ENCODE measurements at places on chromosomes 6 and 20.

- peak; percentile 56 for ATAC-seq
Observed at GRCh38 chr6:138492113-138492512, 7.2 kb downstream of the NHSL1 start.

DNA sequence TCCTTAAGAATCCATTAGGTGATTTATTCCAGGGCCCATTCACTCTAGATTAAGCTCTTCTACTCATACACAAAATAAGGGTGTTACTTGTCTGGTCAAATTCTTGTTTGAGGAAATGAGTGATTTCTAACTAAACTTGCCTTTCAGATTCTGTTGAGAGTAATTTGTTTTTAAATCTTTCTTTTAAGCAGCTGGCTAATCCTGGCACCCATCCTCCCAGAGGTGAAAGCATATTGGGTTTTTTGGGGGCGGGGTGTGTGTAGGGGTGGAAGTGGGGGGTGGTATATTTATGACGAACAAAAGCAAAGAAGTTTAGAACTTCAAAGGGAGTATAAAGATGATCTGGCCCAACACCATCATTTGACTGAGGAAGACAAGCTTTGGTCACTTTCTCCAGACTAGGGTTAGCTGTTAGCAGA is 94.7 kb downstream of the RTN4IP1 start:
- ATAC-seq: no peak

DNA sequence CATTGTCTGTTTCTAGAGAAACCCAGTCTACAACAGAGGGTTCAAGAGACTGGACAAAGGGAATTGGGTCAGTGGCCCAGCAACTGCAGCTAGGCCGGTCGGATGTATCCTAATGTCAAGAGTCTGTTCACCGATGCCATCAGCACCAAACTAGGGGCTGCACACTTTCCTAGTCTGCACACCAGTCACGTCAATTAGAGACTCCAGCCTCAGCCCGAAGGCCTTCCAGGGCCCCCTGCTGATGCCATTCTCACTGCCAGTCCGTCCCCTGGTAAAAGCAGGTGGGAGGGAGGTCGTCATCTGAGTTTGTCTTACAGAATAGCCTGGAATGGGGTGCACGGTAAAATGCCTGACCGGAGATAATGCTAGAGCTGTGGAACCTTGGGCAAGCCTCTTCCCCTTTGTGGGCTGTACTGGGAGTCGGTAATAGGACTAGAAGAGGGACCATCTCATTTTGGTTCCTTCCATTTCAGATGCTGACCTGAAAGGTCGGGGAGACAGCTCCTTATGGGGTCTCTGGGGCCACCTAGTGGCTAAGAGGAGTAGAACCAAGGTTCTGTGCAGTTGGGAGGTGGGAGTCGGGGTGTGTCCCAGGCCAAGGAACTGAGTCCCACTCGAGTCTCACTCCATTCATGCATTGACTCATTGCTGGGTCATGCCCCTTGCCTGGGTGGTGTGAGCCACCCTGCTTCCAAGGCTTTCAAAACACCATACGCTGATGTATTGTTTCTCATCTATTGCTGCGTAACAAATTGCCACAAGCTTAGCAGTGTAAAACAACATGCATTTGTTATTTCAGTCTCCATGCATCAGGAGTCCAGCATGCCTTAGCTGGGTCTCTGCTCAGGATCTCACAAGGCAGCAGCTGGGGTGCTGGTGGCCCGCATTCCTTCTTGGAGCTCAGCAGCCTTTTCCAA is 5.1 kb downstream of the SOX12 start:
- peak; percentile 12 for ATAC-seq

- ATAC-seq: no peak
Observed at GRCh38 chr6:100678027-100678426, 203.1 kb downstream of the ASCC3 start.

DNA sequence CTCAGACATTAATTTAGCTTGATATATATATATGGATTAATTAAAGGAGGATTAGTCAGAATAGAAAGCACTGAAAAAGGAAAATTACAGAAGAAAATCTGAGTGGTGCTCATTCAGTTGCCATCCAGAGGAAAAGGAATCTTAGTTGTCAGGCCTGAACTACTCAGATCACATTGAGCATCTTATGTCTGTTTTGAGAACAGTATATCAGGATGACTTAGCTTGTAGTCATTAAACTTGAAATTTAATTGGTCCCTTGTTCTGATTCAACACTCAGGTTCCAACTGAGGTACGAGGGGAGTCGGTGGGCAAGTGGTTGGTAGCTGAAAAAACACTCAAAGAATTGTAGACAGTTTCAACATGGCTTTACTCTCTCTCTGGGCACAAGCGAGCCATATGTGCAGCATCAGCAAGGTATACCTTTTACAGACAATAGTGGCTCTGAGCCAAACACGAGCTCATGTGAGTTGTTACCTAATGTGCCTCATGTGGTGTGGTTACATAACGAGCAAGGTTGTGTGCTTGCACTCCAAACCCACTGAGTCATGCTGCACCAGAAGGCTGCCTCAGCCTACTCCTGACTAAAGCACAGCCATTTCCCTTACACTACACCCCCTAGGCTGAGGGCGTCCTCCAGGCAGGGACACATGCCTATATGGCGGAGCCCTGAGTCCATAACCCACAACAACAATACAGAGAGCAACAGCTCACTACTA is 73.0 kb upstream of the HMGN3 start:
- ATAC-seq: no peak

GRCh38 chr6:144007478-144008119 is 460 bp downstream of the PLAGL1 start:
- peak; percentile 72 for ATAC-seq

- ATAC-seq: no peak
Observed at GRCh38 chr6:85130743-85131142, 319.1 kb upstream of the NT5E start.

- ATAC-seq: no peak
Observed at GRCh38 chr20:8097307-8097706, 34.8 kb upstream of the PLCB1 start.

- ATAC-seq: no peak
Observed at GRCh38 chr6:64505312-64505711, 869.7 kb downstream of the PHF3 start.

GRCh38 chr6:1686117-1687098 is 76.7 kb downstream of the FOXC1 start:
- ATAC-seq: no peak

GRCh38 chr20:59141818-59142581 is 21.6 kb upstream of the ZNF831 start:
- no peak for ATAC-seq

DNA sequence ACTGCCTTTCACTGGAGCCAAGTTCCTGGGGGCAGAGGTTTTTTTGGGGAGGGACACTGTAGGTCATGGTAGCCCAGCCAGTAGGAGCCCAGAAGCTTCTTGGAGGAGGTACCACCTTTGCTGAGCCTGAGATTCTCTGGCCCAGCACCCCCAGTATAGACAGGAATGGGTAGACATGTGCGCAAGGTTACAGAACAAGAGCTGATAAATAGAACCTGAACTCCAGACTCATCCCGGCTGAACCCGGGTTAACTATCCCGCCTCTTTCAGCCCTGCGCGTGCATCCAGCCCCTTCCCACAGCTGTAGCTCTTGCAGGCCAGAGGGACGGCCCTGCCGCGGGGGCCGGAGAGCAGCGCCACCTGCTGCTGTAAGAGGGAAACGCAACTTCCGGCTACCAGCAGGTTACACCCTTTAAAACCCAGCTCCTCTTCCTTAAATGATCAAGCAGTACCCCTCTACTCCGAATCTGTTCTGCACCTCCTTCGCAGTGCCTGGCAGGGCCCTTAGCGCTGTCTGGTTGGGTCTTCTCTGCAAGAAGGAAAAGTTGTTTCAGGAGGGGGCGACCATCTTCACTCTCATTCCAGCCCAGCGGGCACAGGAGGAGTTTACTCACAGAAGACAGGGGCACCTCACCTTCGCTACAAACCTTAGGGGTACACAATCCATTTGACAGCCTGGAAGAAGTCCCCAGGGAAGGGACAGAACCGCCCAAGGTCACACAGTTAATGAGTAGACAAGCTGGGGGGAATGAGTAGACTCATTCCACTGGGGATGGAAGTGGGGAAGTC is 7.5 kb downstream of the SRXN1 start:
- ATAC-seq: peak; percentile 71

DNA sequence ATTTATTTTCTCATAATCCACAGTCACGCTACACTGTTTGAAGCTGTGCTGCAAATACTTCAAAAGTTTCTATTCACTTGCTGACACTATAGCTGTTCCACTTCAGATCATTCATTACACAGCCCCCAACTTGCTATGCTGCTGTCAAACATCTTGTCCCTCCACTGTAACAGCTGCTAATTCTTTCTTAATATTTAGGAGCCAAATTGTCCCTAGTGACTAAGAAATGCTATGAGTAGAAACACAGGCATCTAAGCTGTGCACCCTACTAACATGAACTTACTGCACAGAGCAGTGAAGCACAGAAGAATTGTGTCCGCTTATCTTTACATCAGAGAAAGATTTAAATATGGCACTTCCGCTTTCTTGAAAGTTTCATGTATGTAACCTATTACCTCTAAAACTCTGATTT is 91.3 kb downstream of the PDE10A start:
- ATAC-seq: no peak

DNA sequence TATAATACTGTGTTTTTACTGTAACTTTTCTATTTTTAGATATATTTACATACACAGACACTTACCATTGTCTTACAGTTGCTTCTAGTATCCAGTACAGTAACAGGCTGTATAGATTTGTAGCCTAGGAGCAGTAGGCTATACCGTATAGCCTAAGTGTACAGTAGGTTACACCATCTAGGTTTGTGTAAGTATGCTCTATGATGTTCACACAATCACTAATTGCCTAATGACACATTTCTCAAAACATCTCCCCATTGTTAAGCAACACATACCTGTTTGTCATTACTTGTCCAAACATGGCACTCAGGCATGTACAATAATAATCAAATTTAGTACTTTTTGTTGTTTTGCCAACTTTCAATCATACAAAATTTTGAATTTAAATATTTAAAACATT is 757.3 kb downstream of the DOK5 start:
- ATAC-seq: no peak

GRCh38 chr6:89269981-89270380 is 45.1 kb downstream of the GABRR2 start:
- no peak for ATAC-seq

DNA sequence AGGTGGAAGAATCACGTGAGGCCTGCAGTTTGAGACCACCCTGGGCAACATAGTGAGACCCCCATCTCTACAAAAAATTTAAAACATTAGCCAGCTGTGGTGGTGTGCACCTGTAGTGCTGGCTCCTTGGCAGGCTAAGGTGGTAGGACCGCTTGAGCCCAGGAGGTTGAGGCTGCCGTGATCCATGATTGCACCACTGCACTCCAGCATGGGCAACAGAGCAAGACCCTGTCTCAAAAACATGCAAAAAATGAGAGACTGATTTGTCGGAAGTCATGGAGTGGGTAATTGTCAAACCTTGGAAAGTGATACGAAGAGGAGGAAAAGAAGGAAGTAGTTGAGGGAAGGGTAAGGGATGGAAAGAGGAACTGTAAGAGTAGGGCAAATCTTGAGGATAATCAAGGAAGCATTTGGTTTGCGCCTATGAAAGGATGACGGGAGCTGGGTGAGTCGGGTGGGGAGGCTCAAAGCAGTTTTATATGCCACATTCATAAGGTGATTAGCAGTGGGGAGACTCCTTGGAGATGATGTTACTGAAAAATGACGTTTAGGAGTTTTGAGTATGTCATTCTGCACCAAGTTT is 14.5 kb downstream of the L3MBTL3 start:
- ATAC-seq: no peak

DNA sequence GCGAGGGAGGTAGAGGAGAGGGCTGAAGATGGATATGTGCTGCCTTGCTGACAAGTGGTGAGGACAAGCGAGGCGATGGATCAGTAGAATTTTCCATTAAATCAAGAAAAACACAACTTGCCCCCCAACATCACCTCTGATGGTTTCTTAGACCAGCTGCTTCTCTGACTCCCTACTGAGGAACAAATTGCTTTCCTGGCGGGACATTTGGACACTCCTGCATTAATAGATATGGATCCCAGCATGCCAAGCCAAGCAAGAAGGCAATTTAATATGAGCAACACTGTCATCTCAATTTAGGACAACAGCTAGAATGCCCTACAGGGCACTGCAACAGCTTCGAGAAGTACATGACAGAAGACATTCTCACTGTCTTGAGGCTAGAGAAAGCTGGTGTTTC is 248.4 kb upstream of the AGPAT4 start:
- ATAC-seq: no peak

DNA sequence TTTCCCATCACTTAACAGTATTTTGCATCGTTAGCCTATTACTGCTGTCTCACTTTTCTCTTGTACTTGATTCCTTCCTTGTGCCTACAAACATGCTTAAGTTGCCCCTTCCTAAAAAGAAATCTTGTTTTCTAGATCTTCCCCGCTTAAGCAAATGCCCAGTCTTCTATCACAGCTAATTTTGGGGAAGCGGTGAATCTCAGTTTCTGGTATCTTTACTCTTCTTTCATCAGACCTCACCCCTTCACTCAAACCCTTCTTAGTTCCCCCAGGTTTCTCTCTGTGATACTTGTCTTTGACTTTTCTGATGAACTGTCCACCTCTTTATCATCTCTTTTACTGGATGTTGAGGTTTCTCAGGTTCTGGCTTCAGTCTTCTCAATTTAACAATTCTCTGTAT is 14.2 kb downstream of the VAPB start:
- ATAC-seq: no peak

GRCh38 chr6:166179704-166180103 is 12.1 kb upstream of the TBXT start:
- ATAC-seq: no peak

DNA sequence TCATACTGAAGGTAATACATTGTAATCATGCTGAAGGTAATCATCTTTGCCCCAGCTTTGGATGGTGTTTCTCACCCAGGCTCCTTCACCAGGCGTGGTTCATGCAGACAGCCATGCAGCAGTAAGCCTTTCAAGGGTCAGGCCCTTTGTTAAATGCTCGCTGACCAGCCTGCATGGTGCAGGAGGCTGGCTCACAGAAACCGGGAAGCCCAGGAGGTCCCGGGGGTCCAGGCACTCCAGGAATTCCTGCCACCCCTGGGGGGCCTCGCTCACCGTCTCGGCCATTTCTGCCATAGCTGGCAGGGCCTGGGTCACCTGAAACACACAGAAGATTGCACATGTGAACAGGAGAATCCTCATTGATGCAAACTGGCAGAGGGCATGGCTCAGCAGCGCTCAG is 86.1 kb downstream of the COL9A1 start:
- no peak for ATAC-seq

DNA sequence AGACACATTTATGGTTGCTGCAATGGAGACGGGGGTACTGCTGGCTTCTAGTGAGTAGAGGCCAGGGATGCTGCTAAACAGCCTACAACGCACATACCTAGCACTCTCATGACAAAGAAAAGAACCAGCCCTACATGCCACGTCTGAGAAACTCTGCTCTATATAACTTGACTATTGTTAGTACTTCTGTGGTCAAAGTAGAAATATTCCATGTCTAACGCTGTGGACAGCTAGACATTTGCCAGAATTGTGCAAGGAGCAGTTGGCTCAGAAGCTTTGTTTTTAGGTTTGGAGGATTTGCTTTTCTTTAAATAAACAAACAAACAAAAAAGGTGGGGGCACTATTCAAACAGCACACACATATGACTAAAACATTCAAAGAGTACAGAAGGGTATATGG is 20.5 kb downstream of the UBE2V1 start:
- no peak for ATAC-seq

Measured in motor neuron (in vitro differentiated cells).